ENCODE measurements at places on chromosomes 7 and 10.

DNA sequence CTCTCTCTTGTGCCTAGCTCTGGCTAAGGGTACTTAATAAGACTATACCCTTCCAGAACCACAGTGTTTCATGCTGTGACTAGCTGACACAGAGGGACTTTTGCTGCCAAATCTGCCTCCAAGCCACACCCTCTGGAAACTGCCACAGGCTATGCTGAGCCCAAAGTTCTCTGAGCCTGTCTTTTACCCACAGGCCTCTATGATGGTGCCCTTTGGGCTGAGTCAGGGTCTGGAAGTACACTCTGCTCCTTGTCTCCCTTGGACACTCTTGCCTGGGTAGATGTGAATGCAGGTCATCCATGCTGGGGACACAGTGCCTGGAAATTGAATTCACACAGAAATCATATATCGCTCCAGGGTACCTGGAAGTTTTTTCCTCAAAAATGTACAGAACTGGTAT is 22.6 kb downstream of the DYDC1 start:
- DNase-seq = no peak

DNA sequence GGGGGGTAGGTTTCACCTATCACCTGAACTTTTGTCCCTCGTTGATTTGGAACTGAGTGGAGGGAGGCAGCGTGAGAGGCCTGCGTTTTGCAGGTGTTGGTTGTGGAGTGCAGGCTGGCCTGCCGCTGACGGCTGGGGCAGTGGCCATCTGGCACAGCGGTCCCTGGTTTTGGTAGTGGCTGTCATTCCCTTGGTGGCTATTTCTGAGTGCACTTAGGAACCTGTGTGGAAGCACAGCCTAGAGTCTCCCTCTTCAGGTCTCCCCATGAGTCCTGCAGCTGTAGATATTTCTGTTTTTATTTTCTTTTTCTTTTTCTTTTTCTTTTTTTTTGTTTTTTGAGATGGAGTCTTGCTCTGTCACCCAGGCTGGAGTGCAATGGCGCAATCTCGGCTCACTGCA is 129.2 kb downstream of the CUL2 start:
- no peak for DNase-seq

- DNase-seq = no peak
Observed at GRCh38 chr7:28701731-28702130, 256.4 kb downstream of the TRIL start.

GRCh38 chr10:85547460-85548023 is 819.1 kb downstream of the GRID1 start:
- DNase-seq = no peak

- no peak for DNase-seq
Observed at GRCh38 chr10:69638642-69639041, 8.6 kb downstream of the FAM241B start.

GRCh38 chr7:123401295-123401694 is 133.1 kb downstream of the IQUB start:
- no peak for DNase-seq

- no peak for DNase-seq
Observed at GRCh38 chr10:1882180-1882579, 144.9 kb upstream of the ADARB2 start.

GRCh38 chr10:112434988-112435619 is 11.6 kb downstream of the ZDHHC6 start:
- DNase-seq = no peak

DNA sequence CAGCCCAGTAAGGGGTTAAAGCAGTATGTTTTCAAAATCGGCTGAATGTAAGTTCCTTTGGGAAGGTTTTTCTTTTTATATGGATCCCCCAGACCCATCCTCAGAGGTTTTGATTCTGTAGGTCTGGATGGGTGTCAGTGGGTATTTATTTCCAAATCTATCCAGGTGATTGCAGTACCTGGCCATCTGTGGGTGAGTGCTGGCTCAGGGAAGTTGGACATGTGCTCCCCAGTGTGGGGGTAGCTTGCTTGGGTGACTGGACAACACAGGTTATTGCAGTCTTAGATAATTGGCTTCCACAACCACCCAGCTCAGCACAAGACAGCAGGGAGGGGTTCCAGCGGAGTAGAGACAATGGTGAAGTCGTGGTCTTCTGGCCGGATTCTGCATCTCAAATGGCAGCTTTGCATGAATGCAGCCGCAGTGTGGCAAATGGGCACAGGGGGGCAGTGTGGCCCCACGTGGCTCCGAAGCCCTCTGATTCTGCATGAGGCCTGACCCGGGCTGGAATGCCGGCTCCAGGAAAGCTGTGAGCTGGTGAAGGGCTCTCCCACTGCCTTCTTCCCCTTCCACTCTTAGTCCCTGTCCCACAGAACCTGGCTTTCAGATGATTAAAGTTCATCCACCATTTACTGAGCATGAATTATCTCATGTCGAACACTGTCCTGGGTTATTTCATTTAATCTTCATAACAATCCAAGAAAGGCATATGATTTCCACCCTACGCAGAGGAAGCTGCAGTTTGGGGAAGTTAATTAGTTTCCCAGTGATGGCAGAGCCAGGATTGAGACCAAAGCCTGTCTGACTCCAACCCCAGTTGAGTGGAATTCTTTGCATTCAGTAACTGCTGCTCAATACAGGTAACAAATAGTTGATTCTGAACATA is 64.5 kb upstream of the SYPL1 start:
- peak; percentile 68 for DNase-seq

- DNase-seq = no peak
Observed at GRCh38 chr10:107915215-107915610, 750.7 kb upstream of the SORCS1 start.

- no peak for DNase-seq
Observed at GRCh38 chr10:79328147-79328701, 19.0 kb upstream of the PPIF start.

All from activated CD4-positive, alpha-beta T cell treated with anti-CD3 and anti-CD28 coated beads, Interleukin-2, amount 50 U/mL, for 4 hours (primary cell).